ENCODE measurements at places on chromosomes 6 and 20. TPM values are rescaled to one million over a fixed set of nuclear protein-coding genes. Genes with fewer than 3 reads are reported as not detected.

Gene SMIM28
- total RNA-seq, result not detected

Gene RCAN2
- 19.6 TPM for total RNA-seq

GRCh38 chr20:6480328-6481200 lies 286.9 kb upstream of the BMP2 start:
- DNase-seq, result no peak
- no peaks in the 10 kb centered on the region for H3K27me3 ChIP-seq
- H3K27ac ChIP-seq, result no peak overlapping the region
- H3K4me1 ChIP-seq, result no peaks in the 10 kb centered on the region

Gene RAET1L
- not detected for total RNA-seq

Gene GRM4
- not detected for total RNA-seq

DNA sequence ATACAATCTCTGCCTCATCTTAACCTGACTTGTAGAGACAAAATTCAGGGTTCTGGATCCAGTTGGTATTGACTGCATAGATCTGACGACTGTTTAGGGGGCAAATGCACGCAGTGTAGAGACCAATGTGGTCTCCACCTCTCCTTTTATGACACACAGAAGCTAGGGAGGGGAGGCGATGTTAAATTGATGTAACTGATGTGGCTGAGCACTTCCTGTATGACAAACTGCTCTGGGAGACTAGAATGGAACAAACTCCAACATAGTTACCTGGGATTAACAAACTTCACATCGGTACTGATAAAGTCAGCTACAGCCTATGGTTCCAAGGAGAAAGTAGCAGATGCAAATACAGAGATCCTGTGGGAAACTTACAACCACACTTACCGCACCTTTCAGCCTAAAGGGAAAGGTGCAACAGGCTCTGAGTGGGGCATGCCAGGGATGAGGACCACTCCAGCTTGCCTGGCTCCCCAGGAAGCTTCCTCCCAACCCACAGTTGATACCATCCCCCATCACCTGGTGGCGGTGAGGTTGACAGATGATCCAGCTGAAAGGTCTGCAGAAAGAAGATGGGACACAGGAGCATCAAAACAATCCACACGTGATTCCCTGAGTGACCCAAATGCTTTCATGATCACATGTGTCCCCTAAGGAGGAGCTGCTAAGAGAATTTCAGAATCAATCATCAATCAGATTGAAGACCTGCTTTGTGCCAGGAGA lies 60.6 kb upstream of the MRPS10 start:
- H3K27ac ChIP-seq, result no peak overlapping the region
- H3K4me1 ChIP-seq, result peaks cover 21% of the 10 kb centered on the region
- H3K4me3 ChIP-seq, result no peak overlapping the region
- no peaks in the 10 kb centered on the region for H3K27me3 ChIP-seq
- H3K36me3 ChIP-seq, result no peaks in the 10 kb centered on the region

All from SJSA1 (cell line).